ENCODE measurements at places on chromosomes 2 and 18. TPM values are rescaled to one million over a fixed set of nuclear protein-coding genes. Genes with fewer than 3 reads are reported as not detected.

Gene BOK
- total RNA-seq: 22.8 TPM

Gene IL1R2
- not detected for total RNA-seq

Gene MYOM1
- 2.3 TPM for total RNA-seq

Gene DPP4
- total RNA-seq: 6.4 TPM

Gene TFCP2L1
- total RNA-seq: 0.47 TPM

Gene HAAO
- 0.62 TPM for total RNA-seq

Gene HOXD4
- total RNA-seq: not detected

DNA sequence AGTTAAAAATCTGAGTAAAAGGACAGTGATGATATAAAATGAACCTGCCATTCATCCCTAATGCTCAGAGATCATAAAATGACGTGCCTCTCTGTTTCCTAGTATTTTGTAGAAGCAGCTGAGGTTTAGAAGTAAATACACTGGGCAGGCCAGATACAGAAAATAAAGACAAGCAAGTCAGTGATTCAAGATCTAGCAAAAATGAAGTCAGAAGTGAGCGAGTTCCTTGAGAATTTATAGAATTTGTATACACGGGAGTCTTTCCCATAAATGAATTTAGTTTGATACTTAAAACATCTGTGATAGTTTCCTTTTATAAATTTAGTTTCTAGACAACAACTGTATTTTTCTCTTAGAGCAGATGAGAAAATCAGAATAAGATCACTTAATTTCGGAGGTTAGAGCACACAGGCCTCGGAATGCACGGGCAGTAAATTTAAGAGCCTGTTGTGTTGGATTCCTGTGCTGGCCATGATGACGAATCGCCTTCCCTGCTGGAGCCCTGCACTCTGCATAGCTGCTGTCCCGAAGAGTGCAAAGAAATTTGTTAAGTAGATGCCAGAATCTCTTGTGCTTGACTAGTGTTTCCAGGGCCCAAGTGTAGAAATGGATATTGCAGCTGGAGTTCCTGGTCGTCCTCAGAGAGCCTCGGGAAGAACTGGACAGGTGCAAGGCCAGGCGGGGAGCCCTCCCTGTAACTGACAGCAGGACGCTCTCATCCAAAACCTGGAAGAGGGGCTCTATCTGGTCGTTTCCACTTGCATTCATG lies 83.7 kb upstream of the RBM44 start:
- no peak for DNase-seq

DNA sequence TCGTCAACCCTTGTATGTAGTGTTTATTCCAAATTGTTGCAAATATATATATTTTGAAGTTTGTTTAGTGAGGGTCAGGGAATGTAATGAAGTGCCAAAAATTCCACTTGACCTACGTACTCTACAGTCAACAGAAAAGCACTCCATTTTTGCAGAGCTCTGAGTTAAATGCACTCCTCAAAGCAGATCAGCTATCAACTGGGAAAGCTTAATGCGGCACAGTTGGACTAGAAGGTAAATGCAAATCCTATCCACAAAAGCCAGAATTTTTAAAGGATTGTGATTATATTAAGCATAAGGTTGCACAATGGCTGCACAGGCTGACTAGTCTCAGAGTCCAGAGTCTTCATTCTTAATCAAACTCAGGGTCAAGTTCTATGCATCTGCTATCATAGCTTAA lies 577.1 kb downstream of the ARHGAP15 start:
- DNase-seq: no peak

- DNase-seq: no peak
Measured at GRCh38 chr2:51722311-51722710, 690.4 kb upstream of the NRXN1 start.

- no peak for DNase-seq
Measured at GRCh38 chr2:173972636-173973035, 7.5 kb upstream of the SP3 start.

GRCh38 chr18:78074400-78075020 lies 824.9 kb downstream of the GALR1 start:
- no peak for DNase-seq

- DNase-seq: no peak
Measured at GRCh38 chr2:29446847-29447246, 331.6 kb downstream of the CLIP4 start.

DNA sequence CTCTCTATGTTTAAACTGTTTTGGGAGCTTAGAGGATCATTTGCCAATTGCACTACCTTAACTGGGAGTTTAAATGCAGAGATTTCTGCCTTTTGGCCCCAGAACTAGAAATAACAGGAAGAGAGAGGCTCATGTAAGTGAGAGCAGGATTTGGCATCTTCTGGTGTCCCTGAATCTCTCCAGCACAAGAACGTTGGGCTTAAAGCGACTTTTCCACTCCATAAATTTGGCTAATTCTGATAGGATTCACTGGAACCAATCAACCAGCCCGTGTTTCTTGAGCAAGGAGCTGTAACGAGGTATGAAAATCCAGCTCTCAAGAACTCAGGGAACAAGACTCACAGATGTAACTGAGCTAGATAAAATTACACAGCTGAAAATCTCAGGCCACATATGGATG lies 181.0 kb downstream of the C1D start:
- no peak for DNase-seq

GRCh38 chr2:9594366-9595054 lies 36.3 kb downstream of the YWHAQ start:
- no peak for DNase-seq

GRCh38 chr18:32437100-32437834 lies 33.4 kb downstream of the GAREM1 start:
- no peak for DNase-seq

DNA sequence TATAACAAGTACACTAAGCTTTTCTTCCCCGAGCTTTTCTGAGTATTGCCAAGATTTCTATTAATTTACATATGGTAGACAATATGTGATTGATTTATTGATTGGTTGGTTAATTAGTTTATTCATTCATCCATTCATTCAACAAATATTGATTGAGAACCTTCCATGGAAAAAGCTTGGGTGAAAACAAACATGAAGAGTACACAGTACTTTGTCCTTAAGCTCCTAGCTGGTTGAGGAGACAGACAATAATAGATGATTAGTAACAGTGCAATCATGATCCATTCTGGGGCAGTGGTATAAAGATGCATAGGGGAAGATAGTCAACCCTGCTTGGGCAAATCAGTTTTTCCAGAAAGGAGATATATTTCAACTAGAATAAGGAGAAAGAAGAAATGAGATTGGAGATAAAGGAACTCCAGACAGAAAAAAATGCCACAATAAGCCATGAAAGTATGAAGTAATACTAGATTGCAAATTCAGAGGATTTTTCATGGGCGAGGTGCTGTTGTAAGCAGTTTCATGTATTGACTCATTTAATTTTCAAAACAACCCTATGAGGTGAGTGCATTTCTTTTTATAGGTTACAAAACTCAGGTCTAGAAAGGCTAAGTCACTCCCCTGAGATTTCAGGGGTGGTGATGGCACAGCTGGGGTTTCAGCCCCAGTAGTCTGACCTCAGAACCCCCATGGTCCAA lies 129.5 kb downstream of the RND3 start:
- DNase-seq: no peak

Measured in occipital lobe (tissue), 3 donors.